ENCODE measurements at places on chromosomes 11 and 22.

GRCh38 chr11:86261328-86261727 is 16.8 kb downstream of the EED start:
- DNase-seq: no peak

DNA sequence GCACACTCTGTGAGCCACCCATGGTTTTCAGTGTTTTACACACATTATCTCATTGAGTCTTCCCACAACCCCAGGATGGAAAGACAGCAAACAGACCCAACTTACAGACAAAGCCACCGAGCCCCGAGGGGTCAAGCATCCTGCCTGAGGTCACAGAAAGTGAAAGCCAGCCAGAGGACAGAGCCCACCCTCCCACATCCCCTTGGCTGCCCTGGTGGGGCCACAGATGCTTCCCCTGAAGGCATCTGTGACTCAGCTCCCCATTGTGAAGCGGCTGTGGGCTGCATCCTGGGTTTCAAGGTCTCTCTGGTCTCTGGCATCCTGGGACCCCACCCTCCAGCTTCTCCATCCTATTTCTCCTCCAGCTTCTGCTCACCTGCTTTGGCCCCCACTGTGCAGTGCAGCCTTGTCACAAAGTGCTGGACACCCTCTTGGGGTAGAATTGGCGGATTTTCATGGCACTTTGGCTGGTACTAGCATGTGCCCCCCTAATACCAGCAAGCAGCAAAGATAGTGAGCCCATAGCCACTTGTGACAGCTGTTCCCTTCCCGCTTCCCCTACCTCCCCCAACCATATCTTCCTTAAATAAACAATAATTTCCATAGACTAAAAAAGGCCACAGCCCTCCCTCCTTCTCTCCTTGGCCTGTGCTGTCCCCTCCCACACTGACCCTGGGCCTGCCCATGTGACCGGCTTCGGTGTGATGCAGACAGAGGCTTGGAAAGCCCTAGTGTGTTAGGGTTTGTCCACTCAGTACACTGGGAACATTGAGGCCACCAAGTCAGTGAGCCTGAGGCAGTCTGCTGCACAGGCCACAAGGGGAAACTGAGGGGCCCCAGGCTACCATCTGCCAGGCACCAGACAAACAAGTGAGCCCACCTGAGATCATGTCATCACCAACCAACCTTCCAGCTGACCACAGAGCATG is 53.9 kb upstream of the SHISAL1 start:
- DNase-seq: no peak

DNA sequence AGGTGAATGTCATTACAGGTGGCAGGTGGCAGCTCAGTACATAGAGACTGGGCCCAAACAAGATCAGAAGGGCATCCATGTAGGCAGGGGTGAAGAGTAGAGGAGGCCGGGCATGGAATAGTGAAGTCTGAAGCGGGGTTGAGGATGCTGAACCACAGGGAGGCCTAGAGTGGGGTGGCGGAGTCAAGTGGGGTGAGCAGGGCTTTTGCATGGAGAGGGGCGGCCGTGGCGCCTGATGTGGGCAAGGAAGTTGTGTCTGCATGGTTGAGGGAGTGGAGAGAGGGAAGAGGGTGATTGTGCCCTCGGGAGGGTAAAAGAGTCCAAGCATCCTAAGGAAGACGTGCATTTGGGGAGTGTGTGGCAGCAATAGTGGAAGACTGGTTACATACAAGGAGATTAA is 14.4 kb downstream of the DDB2 start:
- DNase-seq: no peak

- no peak for DNase-seq
Measured at GRCh38 chr11:70828593-70829082, 423.7 kb downstream of the SHANK2 start.

DNA sequence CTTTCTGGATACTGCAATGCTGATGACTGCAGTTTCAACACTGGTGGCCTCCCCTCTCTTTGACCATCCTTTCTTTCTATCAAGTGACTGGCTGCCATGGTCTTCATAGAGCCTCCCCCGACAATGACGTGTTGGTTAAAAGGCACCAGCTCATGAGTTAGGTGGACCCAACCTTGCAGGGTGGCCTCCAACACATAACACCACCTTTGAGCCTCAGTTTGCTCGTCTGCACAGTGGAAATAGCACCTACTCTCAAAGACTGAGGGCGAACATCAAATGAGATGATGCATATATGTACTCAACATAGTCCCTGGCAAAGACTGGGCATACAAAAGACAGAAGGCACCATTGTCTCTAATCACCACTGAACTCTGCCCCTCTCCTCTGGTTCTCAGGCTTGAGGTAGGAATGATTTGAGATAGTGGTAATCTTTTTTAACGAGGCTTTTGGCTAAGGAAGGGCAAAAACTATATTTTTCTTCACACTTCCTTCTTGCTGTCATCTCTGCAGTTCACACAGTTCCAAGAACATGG is 119.1 kb downstream of the NAT10 start:
- no peak for DNase-seq

DNA sequence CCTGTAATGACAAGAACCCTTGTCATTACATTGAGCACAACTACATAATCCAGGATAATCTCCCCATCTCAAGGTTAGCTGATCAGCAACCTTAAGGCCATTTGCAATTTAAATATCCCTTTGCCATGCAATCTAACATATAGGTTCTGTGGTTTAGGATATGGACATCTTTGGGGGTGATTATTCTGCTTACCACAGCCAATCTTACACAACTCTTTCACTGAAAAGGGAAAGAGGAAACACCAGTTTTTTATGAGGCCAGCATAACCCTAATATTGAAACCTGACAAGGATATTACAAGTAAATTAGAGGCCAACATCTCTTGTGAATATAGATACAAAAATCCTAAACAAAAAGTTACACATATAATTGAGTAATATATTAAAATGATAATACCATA is 78.5 kb downstream of the CYP2R1 start:
- no peak for DNase-seq

GRCh38 chr11:72719144-72719543 is 33.1 kb downstream of the ARAP1 start:
- no peak for DNase-seq

GRCh38 chr11:34566208-34566551 is 52.6 kb upstream of the ELF5 start:
- DNase-seq: no peak

DNA sequence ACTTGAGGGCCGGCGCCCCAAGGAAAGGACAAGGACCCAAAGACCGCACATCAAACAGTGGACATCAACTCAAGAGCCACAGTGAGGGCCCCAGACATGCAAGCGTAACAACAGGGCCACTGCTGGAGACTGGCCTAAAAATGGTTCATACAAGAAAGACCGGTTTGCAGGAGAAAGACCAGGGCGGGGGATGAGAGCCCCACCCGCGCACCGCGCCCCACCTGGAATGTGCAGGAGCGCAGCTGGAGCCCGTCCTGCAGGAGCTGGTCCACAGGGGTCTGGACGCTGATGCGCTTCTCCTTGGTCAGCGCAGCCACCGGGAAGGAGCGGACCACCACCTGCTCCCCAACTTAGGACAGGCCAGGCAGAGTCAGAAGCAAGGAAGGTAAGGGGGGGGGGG is 13.9 kb downstream of the SBF1 start:
- no peak for DNase-seq

GRCh38 chr11:14361951-14362350 is 3.0 kb upstream of the RRAS2 start:
- no peak for DNase-seq

- DNase-seq: no peak
Measured at GRCh38 chr11:103525069-103525468, 415.8 kb downstream of the DYNC2H1 start.

- no peak for DNase-seq
Measured at GRCh38 chr11:74446532-74446938, 20.8 kb downstream of the KCNE3 start.

DNA sequence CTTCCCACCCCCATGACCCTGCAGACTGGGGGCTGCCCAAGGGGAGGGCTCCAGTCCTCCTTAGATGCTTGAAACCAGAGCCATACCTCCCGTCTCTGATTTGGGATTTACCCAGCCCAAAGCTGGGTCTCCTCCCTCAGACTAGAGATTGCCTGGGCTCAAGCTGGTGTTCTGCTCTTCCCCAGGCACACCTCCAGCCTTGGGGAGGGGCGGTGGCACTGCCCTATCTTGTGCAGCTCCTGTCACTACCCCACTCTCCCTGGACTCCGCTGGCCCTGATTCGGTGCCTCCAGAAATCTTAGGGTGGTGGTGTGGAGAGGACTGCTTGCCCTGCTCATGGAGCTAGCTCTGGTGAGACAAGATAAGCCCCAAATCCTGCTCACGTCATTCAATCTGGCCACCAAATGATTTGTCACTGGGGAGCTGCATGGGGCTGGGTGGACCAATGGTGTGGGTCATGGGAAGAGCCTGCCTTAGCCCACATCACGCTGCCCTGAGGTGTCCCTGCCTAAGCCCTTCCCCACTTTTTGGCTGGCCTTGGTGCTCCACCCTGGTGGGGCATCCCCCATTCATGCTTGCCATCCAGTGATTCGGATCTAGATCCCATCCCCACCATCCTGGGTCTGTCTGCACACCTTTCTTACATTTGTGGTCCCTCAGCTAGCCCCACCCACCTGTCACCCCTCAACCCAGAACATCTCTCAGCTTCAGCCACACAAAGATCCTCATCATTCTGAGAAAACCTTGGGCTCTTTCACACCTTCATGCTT is 87.7 kb downstream of the PDE2A start:
- DNase-seq: no peak

GRCh38 chr22:46303347-46303965 is 6.8 kb downstream of the GTSE1 start:
- DNase-seq: no peak
